ENCODE measurements at places on chromosomes 1 and 21.

GRCh38 chr1:150001415-150001814 lies 9.1 kb downstream of the OTUD7B start:
- DNase-seq: no peak

DNA sequence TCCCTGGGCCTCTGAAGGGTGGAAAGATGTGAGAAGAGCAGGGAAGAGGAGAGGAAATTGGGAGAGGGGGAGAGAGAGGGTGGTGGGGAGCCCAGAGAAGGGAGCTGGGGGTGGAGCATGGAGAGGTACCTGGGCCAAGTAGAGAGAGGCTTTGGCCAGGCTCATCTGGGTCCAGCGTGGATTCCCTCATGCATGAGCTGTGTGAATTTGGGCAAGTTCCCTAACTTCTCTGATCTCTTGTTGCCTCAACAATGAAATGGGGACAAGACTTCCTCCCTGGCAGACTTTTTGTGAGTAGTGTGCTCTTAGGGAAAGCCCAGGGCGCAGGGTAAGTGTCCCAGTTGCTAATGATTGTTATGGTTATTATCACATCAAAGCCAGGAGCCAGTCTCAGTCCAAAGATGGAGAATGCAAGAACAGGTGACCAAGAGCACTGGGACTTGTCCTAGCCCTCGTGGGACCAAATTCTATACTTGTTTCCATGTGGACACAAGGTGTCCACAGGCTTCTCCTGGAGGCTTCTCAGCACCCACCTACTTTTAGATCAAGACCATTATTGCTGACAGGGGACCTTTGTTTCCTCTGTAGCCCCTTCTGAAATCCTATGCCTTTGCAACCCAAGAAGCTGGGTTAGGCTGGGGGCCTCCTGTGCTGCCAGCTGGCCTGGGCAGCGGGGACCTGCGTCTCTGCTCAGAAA lies 13.9 kb downstream of the IL6R start:
- no peak for DNase-seq

GRCh38 chr1:155272466-155273342 lies 600 bp downstream of the CLK2 start:
- DNase-seq: no peak

DNA sequence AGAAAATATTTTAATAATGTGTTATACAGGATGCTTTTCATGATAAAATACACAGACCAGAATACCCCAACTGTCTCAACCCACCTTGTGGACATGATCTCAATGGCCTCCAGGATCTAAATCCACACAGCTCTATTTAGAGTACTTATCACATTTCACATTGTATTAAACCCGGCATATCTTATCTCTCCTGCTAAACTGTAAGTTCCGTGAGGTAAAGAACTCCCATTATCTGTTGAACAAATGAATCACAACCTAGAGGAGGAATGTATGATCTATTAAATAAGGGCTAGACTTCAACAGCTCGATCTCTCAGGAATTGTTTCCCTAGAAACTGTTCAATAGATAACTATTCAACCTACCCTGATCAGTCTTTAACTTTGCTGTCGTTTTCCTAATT lies 6.9 kb downstream of the ETV3 start:
- no peak for DNase-seq

DNA sequence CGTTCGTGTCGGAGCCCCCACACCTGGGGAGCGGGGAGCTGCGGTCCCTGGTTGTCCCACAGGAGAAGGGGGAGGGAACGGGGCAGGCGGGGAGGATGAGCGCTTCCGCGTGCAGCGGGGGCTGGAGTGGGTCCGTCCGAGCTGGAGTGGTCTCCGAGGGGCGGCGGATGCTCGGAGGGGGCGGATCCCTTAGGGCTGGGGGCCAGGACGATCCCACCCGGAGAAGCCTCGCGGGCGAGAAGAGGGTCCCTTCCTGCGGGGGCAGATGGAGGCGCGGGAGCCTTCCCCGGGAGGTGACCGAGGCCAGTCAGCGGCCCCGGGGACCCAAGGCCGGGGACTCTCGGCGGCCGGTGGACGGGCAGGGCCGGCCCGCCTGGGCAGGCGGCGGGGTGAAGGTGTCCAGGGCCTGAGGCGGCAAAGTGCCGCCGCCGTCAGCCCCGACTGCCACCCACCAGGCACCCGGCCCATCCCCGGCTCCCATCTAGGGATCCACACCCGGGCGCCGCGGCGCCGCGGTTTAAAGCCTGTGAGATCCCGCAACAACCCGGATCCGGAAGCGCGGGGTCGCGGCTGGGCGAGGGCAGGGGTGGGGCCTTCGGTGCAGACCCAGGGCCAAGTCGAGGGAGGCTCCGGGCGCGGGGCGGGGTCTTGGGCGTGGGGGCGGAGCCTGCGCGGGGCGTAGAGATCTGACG lies 5.3 kb upstream of the CCDC27 start:
- DNase-seq: peak; percentile 85

- DNase-seq: no peak
Observed at GRCh38 chr1:36383240-36383639, 2.5 kb downstream of the STK40 start.

- DNase-seq: no peak
Observed at GRCh38 chr21:42646836-42647235, 6.6 kb upstream of the PDE9A start.

DNA sequence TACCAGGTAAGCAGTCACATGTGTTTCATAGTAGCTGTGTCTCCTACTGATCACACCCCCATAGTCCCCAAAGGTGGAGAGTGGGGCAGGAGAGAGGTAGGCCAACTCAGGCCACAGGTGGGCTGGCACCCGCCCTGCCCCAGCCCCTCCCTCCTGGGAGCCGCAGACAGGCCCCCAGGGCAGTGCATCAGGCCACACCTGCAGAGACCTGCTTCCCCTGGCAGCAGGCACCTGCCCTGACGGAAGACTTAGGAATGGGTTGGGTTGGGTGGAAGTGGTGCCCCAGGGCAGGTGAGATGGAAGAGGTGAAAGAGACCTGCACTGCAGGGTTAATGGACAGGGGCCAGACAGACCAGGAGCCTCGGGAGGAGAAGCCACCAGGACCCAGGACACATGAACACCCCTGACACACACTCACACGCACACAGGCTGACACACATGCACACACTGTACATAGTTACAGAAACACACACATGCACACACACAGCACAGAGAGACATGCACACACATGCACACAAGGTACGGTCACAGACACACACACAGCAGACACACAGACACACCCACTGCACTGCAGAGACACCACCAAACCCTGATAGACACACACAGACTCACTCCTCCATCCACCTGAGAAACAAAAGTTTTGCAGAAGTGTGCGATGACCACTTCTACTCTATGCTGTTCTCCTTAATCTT lies 1.7 kb upstream of the COL18A1 start:
- no peak for DNase-seq

DNA sequence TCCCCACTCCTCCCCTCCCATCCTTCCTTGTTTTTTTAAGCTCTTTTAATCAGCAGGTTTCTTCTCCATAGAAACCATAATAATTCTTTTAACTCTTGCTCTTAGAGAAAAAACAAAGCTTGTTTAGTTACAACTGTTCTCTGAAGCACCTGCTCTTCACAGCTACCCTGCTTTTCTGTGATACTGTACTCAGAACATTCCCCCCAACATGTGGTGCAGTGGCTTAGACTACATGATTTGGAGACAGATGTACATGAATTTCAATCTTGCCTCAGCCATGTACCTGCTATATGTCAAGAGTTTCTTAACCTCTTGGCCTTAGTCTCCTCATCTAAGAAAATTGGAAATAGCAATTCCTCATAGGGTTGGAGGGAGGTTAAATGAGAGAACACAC lies 33.5 kb downstream of the LAMC2 start:
- DNase-seq: no peak

DNA sequence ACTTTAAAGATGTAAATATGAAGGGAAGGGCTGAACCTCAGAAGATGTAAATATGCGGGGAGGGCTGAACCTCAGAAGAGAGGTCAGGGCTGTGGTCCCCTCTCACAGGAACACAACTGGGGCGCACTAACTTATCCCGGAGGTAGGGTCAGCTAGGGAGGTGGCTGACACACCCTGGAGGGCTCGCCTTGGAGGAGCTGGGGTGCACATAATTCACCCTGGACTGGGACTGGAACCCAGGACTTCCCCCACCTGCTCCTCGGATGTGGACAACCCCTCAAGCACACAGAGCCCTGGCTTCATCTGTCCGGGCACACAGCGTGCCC lies 13.9 kb upstream of the TTC39A start:
- no peak for DNase-seq

GRCh38 chr21:30758306-30758705 lies 3.1 kb upstream of the KRTAP21-1 start:
- no peak for DNase-seq

GRCh38 chr1:110477445-110477957 lies 26.6 kb downstream of the PROK1 start:
- DNase-seq: no peak

- no peak for DNase-seq
Observed at GRCh38 chr1:226447932-226448665, 40.2 kb upstream of the PARP1 start.

DNA sequence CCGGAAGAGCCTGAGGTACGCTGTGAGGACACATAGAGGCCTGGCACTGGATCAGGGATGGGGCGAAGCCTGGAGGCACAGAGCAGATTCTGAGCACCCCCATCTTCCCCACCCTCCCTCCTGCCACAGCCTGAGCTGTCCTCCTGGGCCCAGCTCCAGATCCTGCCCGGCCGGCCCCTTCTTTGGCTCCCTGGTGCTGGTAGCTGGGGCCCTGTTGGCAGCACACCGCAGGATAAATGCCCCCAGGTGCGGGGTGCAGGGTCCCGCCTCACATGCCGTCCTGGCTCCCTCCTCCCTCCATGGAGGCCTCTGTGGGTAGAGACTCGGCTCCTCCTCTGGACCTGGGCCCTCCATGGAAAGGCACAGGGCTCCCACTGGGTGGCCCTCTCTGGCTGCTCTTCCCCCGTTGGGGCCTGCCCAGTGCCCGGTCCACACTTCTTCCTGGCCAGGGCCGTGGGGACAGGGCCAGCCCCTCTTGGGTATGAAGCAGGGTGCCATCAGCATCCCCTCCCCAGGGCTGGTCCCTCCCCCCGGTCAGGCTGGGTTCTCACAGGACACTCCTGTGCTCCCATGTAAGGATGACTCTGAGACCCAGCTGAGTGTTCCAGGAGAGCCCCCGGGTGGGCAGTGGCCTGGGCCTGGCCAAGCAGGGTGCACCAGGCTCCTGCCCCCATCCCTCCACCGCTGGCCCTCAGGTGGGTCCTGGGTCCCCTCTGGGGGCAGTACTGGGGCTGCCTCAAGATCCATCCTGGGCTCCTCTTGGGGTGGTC lies 1.1 kb upstream of the OBSCN start:
- no peak for DNase-seq

DNA sequence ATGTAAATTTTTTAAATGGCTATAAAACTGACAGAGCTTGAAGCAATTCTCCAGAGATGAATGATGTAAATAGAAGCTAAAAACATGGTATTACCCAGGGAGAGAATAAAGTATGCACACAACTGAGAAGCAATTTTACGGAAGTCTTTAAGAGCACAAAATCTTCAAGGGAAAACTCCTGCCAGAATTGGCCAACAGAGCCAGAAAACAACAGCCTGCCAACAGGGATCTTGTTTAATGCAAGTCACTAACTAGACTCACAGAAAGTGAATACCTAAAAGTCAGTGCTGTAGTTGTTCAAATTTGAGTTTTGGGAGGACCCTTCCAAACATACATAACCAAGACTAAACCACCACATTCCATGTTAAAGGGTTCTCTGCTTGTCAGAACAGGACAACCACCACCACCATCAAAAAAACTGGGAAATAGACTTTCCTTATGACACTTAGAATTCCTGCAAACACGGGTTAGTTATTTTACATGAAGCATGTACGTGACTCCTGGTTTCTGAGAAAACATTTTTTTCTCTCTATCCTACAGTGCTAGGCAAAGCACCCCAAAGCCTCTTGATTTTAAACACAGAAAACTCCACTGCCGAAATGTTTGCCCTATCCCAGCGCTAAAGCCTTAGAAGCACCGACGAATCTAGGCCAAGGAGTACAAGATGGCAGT lies 1.6 kb downstream of the EPS15 start:
- no peak for DNase-seq

DNA sequence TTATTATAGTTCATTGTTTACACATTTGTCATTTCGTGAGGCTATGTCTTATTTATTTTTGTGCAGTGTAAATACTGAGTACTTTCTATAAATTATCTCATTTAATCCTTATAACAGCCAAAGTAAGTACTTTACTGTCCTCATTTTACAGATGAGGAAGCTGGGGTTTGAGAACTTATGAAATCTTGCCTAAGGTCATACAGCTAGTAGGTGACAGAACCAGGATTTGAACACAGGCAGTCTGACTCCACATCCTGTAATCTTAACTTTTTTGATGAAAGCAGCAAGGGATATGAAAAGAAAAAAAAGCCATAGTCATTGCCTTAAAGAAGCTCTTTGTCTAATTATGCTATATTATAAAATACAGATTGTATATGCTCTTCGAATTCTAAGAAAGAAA lies 107.1 kb upstream of the BMP8A start:
- no peak for DNase-seq

DNA sequence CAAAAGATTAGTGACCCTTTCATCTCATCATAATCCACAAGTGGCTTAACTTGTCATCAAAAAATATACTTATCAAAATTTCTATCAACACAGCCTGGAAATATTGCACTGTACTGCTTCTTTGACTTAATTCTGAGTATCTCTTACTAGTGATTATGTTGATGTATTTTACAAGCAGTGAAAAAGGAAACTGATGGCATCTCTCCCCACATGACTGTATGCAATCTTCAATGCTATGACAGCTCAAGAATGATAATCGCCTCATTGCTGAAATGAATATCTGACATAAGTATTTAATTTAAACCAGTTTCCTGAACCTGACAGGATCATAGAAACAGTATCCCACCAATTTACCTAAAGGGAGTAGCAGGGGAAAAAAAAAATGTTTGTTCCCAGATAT lies 79.5 kb downstream of the DPYD start:
- DNase-seq: no peak

- DNase-seq: peak; percentile 16
Observed at GRCh38 chr1:228284521-228284920, 76.7 kb downstream of the OBSCN start.

DNA sequence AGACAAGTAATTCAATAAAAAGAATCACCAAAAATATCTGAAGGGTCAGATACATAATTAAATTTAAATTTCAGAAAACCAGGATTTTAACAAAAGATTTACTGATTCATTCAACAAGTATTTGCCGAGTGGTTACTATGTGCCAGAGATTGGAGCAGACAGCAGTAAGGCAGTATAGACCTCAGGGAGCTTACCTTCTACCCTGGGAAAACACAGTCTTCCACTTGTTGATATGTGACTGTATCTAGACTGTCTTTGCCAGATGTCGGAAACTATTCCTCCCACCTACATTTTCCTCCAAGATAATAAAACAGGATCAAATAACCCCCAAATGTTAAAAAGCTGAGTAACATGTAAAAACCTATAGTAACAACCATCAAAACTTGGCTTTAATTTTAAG lies 6.2 kb downstream of the HNRNPR start:
- DNase-seq: no peak

All from left colon (tissue), 2 donors.